IPS DF 19.7 (cell line): ENCODE measurements at places on chromosomes 2 and 18.

- no peak for DNase-seq
Observed at GRCh38 chr2:223944703-223945531, at the start of gene WDFY1. TSS of gene WDFY1 (minus strand) at chr2:223945335. CDS start at chr2:223945284, 51 bp downstream.

DNA sequence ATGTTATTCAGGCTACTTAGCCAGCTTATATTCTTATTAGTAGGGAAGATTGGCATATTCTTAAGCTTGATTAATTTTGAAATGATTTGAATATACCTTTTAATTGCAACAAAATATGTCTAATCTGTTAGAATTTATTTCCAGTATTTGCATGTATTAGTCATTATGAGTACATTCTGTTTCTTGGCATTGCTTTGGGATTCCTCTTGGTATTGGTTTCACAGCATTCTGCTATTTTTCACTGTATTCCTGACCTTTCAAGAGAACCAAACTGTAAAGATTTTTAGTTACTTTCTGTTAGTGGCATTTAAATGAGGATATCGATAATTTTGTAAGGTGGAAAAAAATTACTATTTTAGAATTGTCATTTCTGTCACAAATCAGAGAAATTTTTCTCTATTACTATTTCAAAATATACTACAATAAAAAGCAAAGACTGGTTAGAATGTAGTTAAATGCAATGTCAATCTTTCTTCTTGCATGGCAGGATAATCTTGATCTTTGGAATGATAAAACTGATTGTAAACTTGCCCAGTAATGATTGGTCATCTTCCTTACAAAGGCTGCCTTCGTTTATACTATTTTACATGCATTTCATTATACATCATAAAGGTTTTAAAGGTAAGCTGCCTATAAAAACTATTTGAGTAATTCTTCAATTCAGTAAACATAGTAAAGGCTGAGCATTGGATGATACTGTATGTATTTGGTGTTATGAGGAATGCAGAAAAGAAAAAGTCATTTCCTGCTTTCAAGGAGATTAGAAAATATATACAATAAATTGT is 86.1 kb downstream of the SLC4A10 start:
- DNase-seq, result no peak

DNA sequence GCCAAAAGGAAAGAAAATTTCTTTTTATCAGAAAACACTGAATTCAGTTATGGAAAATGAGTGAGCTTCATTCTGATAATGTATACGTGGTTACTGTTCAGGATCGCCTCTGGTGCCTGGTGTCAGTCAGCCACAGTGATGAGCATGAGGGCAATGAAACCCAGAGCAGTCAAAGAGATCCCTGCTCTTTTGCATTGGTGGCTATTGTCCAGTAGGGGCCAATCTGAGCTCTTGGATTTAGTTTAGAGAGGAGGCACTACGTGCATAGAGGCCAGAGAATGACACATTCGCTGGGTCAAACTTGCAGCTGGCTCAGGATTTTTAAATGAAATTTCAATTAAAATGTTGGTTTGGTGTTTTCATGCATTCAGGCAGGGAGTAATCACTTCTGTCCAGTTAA is 522.9 kb downstream of the TMEM182 start:
- no peak for DNase-seq

GRCh38 chr18:366466-367061 is 98.7 kb upstream of the THOC1 start:
- no peak for DNase-seq

DNA sequence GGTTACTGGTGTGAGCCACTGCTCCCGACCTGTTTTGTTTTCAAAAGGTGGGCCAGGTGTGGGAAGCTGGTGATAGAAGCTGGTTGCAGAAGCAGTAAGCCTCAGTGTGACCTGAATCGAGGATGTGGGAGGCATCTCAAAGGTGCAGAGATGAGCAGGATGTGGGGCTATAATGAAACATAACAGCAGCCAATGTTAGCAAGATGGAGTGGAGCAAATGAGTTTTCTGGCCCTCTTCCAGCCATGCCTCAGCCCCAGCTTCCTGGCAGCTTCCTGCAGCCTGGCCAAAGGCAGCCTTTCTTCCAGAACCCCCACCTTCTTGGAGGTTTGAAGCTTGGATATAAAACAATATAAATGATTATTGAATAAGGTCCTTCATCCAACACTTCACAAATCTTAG is 184.8 kb downstream of the NCK2 start:
- DNase-seq, result no peak

- no peak for DNase-seq
Observed at GRCh38 chr2:230816735-230817134, 48.0 kb upstream of the ITM2C start.

DNA sequence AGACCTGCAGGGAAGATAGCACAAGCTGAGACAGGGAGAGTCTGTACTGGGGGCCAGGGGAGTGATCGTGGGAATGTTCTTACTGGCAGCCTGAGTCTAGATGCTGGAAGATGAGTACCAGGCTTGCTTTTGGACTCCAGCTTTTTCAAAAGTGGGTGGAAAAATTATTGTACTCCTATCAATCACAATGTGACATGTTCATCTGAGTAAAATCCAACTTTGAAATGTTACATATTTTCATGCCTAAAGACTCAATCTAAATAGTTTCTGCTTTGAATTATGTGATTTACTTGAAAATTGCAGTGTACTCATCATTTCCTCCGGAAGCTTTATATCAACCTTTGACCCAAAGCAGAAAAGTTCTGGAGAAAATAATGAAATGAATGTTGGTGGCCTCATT is 49.7 kb upstream of the ST3GAL5 start:
- no peak for DNase-seq

DNA sequence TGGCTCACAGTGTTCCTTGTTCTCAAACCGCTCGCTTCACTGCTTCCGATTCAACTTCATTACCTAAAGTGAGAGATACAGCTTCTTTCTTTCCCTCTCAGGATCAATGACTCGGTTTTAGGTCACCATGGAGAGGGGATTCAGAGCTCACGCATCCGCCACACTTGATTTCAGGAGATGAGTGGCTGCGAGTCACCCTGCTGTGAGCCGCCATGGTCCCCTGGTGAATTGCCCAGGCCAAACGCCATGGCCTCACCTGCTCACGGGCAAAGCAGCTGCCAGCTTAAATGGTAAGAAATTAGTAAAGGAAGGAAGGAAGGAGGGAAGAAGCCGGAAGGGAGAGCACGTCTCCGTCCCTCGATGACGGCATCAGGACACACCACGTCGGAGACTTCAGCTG is 60.5 kb downstream of the ADNP2 start:
- DNase-seq, result no peak

DNA sequence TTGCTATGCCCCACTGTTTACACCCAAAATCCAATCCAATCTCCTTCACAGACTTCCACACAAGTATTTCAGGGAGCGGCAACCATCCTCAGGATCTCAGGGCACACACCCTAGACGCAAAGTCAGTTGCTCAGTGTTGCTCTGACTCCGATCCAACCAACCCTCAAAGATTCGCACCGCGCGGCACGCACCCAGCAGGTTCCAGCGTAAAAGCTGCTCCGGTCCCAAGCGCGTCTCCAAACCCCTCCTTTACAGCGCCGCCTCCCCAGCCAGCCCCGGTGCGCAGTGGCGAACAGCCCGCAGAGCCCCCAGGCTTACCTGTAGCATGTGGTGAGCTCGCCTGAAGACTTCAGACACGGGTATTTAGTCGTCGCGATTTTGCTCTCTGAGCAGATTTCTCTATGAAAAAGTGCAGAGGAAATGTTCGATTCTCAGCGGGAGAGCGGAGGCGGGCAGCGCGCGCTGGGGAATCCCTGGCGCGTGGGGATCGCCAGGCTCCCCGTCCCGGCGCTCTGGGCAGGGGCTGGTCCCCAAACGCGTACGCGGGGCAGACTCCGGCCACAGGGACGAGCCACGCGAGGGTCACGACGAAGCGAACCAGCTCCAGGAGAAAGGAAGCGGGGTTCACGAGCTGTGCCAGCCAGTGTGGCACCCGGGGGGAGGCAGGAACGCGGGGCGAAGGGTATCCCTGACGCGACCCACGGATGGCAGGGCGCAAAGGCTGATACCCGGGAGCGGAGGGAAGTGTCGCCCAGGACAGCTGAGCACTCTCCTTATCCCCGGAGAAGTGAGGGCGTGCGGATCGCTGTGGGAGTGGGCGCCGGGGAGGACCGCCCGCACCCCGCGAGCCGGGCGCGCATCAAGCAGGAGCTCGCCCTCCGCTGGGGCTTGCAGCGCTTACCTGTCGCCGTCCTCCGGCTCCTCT is 650 bp downstream of the CCBE1 start:
- DNase-seq, result no peak

DNA sequence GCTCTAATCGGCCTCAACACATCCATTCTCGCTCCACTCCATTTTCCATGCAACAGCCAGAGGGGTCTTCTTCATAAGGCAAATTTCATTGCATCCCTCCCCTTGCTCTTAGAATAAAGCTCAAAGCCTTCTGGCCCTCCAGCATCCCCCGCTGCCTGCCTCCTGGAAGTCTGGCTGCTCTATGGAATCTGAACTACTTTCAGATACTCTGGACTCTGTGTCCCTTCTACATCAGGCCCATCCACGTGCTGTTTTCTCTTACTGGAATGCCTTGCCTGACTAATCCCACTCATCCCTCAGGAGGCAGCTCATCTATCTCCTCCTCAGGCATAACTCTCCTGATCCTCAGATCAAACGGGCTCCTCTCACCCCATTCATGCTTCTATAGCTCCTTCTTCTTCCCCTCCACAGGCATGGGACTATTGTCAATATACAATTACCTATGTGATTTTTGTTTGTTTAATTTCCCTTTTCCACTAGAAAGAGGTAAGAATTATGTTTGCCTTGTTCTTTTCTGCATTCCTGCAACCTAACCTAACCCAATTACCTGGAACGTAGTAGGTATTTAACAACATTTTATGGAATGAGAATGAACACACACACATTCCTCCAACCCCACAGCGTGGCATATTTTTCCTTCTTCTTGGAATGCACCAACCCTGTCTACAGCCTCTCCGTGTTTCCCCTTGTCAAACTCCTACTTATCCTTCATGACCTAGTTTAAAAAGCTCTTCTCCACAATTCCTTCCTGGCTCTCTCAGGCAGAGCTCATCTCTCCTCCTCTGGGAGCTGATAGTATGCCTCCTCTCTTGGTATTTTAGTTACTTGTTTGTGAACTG is 49.5 kb downstream of the LBH start:
- no peak for DNase-seq

DNA sequence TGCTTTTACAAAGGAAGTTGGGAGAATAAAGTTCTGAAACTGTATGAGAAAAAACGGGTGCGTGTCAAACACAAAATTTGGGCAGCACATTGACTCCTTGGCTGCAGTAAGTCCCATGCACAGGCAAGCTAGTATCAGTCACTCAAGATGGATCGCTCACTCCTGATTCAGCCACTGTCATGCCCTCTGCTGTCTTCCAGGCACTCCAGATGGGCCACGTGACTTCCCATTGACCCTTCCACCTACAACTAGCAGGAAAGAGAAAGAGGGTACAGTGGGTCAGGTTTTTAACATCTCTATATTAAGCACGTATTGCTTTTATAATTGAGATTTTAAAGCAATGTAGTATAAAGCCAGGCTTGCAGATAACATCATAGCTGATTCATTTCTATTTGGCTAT is 8.6 kb downstream of the ARHGEF33 start:
- DNase-seq, result no peak

- DNase-seq, result no peak
Observed at GRCh38 chr2:41914936-41915335, 132.9 kb upstream of the PKDCC start.

GRCh38 chr2:206886696-206887095 is 52.6 kb upstream of the CPO start:
- DNase-seq, result no peak

DNA sequence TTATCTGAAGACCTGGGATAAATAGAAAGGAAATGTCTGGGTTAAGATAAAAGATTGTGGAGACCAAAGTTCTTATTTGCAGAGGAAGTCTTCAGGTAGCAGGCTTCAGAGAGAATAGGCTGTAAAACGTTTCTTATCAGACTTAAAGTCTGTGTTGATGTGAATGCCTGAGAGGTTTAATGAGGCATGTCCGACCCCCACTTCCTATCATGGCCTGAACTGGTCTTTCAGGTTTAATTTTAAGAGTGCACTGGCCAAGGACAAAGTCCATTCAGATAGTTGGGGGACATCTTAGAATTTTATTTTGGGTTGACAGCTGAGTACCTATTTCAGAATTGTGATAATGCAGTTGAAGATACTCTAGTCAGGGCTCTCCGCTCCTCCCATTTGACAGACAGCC is 92.1 kb downstream of the ATL2 start:
- no peak for DNase-seq

DNA sequence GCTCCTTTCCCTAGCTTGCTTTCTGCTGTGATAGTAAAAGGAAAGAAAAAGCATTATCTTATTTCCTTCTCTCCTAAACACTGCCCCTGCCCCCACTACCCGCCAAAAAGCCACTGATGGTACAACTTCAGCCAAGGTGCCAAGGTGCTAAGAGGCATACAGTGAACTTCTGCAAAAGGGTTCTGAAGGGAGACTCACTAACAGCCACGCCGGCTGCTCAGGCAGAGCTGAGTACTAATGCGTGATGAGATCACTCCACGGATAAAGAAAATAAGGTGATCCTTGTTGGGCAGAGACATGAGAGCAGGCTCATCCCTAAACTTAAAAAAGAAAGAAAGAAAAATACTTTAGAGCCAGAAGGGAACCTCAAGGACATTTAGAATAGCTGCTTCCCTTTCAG is 60.5 kb upstream of the PXDN start:
- DNase-seq, result no peak

GRCh38 chr2:67604360-67604759 is 207.2 kb downstream of the ETAA1 start:
- no peak for DNase-seq

GRCh38 chr2:179460181-179460929 is 195.7 kb upstream of the SESTD1 start:
- no peak for DNase-seq

GRCh38 chr18:56869189-56869777 is 218.1 kb downstream of the WDR7 start:
- no peak for DNase-seq

DNA sequence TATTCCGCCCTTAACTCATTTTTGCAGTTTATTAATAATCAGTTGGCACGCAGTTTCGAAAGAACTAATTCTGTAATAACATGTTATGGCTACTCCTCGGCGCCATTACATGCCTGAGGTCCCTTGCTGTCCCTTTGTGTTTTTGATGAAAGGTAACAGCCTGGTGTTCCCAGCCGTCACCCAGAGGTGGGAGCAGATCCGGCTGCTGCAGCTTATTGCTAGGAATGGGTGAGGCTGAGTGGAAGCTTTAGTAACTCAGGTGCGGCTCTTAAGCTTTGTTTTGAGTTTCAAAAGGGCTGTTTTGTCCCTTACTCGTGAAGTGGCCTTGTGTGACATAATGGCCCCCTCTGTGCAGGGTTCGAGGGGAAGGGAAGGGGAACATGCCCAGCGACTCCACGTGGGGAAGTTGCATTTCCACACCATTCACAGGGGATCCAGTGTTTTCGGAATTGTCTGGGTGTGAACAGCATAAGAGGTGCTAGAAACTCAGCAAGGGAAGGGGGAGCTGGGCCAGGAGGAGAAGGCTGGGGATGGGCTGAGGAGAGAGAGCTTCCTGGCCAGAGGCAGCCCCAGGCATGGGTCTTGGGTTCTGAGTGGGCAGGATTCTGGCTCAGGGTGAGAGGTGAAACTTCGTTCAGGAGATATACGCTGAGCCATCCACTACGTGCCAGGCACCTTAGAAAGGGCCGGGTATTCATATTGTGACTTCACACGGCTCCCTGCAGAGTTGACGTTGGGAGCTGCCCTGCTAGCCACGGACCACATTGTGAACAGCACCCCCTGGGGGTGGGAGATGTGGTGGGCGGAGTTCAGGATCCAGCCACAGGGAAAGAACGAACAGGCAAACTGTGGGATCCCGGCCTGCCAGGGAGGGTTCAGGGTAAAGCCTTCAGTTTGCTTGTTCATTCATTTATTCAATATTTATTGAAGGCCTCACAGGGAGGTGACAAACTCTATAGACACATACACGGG is 84.4 kb downstream of the TGOLN2 start:
- no peak for DNase-seq
